ENCODE measurements at places on chromosomes 1 and 21.

- DNase-seq = no peak
Measured at GRCh38 chr1:109133002-109133706, 19.2 kb downstream of the ELAPOR1 start.

DNA sequence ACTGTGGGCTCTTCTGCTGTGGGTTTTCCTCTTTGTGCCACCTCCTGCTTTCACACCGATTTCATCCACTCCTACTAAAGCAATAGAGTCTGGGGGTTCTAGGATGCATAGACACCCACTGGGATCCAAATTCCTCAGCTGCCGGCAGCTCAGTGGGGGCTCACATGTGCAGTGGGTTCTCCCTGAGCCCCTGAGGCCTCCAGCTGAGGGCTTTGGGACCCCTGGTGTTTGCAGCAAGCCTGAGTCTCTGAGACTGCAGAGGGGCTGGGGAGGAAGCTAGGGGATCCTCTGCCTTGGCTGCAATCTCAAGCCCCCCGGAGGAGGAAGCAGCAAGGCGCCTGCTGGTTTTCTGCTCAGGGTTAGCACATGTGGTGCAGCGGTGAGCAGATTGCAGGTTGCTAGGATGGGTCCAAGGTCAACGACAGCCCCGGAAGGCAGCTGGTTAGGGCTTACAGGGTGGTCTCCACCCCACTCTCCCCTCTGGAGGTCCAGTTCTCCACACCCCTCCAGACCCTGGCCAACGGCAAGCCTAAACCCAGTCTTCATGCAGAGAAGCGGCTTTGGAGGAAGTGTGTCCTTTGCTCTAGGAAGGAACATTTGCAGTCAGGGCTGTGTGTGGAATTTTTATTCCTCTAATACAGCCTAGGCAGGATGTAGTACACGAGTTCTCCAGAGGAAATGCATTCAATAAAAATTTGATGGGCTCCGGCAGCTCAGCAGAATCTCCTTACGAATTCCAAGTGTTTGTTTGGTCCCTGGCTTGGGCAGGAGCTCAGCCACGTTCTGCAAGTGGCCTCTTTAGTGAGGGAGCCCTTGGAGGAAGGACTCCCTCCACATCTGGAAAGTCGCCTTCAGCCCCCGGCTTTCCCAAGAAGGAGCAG lies 269.1 kb upstream of the VAMP3 start:
- no peak for DNase-seq

DNA sequence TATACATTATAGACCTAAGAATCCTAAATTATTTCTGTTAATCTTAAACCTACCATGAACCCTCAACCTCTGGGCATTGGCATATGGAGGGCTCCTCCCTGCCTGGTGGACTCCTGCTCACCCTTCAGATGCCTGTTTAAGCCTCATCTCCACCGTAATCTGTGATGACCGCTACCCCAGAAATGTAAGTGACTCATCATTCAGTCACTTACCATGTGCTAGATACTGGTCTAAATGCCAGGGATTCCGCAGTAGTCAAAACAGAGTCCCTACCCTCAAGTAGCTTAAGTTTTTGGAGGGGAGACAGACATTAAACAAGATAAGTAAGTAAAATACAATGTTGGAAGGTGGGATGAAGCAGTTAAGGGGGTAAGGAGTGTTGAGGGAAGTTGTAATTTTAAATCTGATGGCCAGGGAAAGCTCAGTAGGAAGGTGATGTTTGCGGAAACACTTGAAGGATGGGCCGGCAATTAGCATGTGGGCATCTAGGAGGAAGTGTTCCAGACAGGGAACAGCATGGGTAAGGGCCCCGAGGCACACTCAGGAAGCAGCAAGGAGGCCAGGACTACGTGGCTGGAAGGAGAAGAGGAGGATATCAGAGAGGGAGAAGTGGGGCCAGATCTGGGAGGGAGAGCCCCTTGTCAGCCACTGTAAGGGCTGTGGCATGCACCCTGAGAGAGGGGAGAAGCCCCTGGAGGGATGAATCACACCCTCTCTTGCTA lies 141.7 kb upstream of the HOOK1 start:
- no peak for DNase-seq

GRCh38 chr1:30728340-30728739 lies 5.0 kb upstream of the MATN1 start:
- no peak for DNase-seq

- no peak for DNase-seq
Measured at GRCh38 chr1:38296047-38296446, 249.5 kb upstream of the POU3F1 start.

DNA sequence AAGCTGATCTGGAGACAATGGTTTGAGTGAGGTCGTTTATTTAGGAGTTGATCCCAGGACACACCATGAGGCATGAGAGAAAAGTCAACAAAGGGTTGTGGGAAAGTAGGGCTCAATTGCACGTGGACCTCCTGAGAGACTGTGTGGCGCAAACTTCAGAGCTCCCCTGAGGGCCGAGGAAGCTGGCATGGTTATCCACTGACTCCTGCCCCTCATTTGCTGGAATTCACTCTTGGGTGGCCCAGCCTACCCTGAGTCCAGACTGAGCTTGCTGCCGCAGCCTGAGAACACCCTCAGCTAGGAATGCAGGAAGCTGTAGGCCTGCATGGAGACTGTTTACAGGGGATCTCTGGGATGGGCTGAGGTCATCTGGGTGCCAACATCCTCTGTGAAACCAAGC lies 301.0 kb downstream of the RWDD3 start:
- no peak for DNase-seq

DNA sequence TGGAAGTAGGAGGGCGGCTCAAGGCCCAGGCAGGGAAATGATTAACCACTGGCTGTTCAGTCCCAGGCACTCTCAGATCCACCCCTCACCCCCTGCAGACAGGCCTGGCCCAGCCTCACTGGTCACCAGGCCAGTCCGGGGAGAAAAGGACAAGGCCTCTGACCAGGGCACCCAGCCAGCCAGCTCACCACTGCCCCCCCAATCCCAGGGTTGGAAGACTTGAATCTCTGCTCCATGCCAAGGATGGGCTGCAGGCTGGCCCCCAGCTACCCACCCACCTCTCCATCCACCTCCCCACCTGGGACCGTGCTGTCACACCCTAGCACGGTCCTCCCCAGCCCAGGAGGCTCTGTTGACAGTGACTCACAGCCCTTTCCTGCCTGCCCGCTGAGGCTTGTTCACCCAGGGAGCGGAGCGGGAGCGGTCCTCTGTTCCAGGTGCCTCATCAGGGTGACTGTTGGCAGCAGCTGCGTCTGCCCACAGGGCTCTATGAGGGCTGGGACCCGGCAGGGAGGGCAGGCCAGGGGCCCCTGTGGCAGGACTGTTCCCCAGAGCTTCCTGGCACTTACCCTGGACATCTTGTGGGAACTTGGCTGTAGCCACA lies 2.2 kb downstream of the LAD1 start:
- no peak for DNase-seq

DNA sequence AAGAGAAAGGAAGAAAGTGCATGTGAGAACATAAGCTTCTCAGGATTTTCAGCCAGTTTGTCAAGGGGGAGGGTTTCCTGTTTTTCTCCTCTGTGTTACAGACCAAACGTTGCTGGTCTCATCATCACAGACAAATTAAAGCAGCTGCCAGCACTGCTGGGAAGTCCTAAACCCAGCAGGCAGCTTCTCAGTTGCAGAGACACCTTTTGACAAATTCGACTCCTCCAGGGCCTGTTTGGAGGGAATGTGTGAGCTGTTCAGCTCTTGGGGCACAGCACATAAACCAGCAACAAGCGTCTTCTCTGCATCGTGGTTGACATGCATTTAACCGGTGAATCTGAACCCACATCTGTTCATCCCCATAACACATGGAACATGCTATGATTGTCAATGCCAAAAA lies 454.6 kb upstream of the RUNX1 start:
- no peak for DNase-seq

- DNase-seq = no peak
Measured at GRCh38 chr1:104402178-104402577, 652.5 kb downstream of the AMY1C start.

DNA sequence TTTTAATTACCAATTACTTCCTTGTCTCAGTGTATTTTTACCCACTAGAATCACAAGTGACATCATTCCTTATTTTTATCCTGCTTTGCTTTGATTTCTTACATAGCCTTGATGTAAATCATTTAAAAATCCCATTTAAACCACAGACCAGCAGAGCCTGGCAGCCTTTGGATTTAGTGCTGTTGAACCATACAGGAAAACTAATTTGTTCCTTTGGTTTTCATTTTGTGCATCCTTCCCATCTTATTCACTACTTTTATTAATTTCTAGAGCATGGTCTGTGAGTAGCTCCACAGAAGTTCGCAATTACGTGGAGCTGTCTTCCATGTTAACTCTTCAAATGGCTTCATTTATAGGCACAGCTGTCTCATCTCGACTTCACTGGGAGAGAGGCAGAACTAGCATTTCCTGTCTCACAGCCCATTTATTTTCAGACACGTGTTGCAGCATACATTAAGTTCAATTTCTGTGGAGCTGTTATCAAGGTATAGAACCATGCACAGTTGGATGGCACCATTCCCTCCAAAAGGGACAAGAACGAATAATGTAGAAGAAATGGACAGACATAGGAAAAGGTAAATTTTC lies 235.3 kb downstream of the MRPL39 start:
- no peak for DNase-seq

DNA sequence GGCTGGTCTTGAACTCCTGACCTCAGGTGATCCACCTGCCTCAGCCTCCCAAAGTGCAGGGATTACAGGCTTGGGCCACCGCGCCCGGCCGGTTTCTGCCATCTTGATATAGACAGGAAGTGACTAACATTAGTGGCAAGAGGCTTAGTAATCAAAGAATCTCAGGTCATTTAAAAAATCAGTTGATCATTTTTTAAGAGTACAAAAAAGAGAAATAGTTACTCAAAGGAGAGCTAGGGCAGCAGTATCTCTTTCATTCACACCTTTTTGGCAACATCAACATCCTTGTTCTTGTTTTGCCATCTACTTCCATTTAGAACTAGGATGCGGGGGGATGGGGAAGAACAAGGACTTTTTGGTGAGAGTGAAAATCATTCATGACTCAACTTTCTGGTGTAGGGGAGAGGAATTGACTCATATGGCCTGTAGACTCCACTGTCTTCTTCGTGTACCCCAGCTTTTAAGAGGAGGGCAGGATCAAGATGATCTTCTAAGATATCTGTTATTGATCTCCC lies 8.8 kb downstream of the FCRLB start:
- DNase-seq = no peak

DNA sequence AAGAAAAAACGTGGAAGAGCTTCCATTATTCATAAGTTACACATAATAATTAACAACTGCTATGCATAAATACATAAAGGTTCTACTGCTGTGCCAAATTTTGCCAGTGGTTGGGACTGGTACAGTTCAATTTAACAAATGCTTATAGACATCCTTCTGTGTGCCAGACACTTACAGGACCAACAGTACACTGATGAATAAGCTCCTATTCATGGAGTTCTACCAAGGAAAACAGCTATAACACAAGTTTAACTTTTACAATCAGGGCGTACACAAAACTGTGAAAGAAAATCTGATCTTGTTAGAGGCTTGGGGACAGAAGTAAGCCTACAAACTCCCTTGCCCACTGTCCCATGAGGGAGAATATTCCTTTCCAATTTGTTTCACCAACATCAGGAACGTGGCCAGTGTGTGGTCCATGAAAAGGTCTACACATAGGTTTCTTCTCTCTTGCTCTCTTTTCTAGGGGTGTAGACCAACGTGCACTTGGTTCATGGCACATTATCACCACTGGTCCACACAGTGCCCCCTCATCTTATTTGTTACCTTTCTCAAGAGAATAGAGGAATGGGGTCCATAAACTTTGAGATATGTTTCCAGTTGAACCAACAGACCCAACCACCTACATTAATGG lies 10.1 kb downstream of the NRIP1 start:
- no peak for DNase-seq

GRCh38 chr1:155709391-155709790 lies 20.5 kb downstream of the DAP3 start:
- no peak for DNase-seq

GRCh38 chr1:41626616-41627375 lies 142.3 kb upstream of the EDN2 start:
- DNase-seq = no peak
